Gastrocnemius medialis (tissue), 4 donors: ENCODE measurements at places on chromosomes 6 and 20. TPM values are rescaled to one million over a fixed set of nuclear protein-coding genes. Genes with fewer than 3 reads are reported as not detected.

The PRIM2 gene
- total RNA-seq: 3.9 TPM

The GGTLC1 gene
- not detected for total RNA-seq

The TINAG gene
- 0.36 TPM for total RNA-seq

DNA sequence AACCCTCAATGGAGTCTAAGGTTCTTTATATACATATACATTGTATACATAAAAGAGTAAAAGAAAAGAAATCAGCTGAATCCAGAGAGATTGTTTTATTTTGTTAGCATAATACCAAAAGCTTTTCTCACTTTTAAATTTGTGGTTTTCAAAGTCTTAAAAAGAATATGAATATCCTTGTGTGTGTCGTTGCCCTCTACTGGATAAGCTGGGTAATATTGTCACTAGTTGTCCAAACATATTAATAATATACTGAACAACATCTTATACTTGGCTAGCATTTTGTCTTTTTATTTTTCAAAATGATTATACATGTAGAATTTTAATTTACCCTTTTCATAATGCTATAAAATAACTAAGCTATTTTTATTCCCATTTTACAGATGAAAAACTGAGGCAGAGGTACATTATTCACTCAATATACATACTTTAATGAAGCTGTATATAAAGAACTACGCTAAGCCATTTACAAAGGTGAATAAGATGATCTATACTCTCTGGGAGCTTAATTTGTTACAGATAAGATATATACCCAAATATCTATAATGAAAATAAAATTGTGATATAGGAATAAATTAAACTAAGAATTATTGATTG, 531.7 kb downstream of the TFAP2B start:
- H3K36me3 ChIP-seq: no peaks in the 10 kb centered on the region
- DNase-seq: no peak
- no peaks in the 10 kb centered on the region for H3K4me1 ChIP-seq
- H3K27ac ChIP-seq: no peak overlapping the region
- H3K4me3 ChIP-seq: no peak overlapping the region

DNA sequence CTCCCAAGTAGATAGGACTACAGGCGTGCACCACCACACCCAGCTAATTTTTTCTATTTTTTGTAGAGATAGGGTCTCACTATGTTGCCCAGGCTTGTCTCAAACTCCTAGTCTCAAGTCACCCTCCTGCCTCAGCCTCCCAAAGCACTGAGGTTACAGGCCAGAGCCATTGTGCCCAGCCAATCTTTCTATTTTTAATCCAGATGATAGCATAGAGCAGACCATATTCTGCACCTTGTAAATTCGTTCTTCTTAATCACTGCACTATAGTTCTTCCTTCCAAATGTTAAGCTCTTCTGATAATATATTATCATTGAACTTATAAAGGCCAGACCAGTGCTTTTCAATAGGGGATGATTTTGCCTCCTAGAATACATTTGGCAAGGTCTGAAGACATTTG, 24.0 kb upstream of the CNKSR3 start:
- no peak overlapping the region for H3K4me3 ChIP-seq
- no peak overlapping the region for H3K27ac ChIP-seq
- no peaks in the 10 kb centered on the region for H3K36me3 ChIP-seq
- DNase-seq: no peak
- H3K27me3 ChIP-seq: no peaks in the 10 kb centered on the region
- no peaks in the 10 kb centered on the region for H3K4me1 ChIP-seq

GRCh38 chr6:7939184-7939863, 28.7 kb upstream of the TXNDC5 start:
- DNase-seq: no peak
- no peak overlapping the region for H3K4me3 ChIP-seq
- no peaks in the 10 kb centered on the region for H3K36me3 ChIP-seq
- no peaks in the 10 kb centered on the region for H3K4me1 ChIP-seq
- no peaks in the 10 kb centered on the region for H3K27me3 ChIP-seq

DNA sequence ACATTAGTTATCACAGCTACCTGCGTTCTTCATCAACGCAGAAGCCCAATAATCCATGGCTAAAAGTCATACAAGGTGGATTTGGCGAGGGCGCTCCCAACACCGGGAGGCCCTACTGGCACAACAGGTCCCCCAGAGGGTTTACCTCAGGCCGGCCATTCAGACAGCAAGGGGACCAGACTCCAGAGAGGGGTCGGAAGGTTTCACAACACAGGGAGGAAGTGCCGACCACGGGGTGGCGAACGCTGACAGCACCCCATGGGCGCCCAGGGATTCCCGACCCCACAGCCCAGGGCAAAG, 1515.9 kb upstream of the DEFB115 start:
- H3K4me3 ChIP-seq: no peak overlapping the region
- H3K27ac ChIP-seq: no peak overlapping the region
- no peaks in the 10 kb centered on the region for H3K4me1 ChIP-seq
- H3K36me3 ChIP-seq: no peaks in the 10 kb centered on the region
- DNase-seq: no peak

DNA sequence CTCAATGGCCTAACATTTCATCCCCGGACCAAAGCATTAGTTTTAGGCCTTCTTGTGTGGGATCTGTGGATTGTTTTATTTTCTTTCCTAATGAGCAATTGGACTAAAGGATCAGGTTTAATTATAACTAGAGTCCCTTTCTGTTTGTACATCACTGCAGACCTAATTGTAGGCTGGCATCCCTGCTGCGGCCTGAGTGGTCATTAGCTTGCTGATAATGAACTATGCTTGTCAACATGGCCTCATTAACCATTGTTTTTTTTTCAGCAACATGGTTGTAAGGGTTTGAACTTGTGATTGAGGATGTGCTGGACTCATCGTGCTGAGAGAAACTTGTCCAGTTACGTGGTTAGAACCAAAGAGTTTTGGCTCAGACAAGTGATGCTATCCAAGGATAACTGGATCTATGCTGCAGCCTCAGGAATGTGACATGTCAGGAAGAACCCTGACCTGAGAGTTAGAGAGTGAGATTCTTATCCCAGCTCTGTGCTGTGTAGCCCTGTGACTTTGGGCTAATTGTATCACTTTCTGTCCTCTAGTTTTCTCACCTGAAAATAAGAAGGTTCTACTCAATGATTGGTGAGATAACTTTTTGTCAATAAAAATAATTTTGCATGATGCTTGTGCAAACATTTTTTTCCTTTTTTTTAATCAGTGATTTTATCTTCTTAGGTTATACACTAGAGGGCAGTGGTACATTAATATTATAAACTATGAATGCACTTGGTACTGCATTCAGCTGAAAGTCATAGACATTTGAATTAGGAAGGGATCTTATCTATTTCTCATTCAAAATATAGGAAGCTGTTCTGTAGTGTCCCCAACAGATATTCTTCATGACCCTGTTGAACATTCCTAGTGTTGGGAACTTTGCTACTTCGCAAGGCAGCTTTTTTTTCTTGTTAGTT, 140.9 kb downstream of the RNF144B start:
- no peaks in the 10 kb centered on the region for H3K36me3 ChIP-seq
- no peak for DNase-seq
- H3K27me3 ChIP-seq: no peaks in the 10 kb centered on the region
- H3K4me1 ChIP-seq: no peaks in the 10 kb centered on the region
- no peak overlapping the region for H3K27ac ChIP-seq
- no peak overlapping the region for H3K4me3 ChIP-seq

DNA sequence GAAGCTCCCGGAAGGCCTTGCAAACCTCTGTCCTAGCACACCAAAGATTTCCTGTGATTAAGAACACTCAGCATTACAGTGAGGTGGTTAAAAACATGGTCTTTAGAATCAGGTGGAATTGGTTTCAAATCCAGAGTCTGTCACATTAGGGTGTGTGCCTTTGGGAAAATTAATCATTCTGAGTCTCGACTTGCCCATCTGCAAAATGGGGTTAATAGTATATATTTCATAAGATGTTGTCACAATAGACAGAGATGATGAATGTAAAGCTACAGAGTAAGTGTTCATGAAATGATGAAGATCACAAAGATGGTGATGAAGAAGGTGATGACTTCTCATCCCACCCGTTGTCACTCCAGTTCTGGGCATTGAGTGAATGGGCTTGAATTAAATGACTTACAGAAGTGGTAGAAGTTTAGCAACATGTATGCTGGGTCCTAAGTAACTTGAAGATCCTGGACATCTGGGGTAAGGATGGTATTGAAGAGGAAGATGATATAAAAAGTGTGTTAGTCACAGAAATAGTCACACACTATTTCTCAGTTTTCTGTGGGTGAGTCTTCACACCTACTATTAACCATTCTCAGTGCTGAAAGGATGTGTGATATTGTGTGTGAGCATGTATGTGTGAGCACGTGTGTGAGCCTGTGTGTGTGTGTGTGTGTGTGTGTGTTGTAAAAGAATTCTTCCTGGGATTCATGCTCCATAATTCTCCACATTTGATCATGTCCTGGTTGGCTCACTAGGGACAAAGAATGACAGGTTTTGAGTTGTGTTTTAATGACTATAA, 28.0 kb upstream of the NEDD9 start:
- peaks cover 18% of the 10 kb centered on the region for H3K4me1 ChIP-seq
- H3K36me3 ChIP-seq: no peaks in the 10 kb centered on the region
- no peaks in the 10 kb centered on the region for H3K27me3 ChIP-seq
- no peak overlapping the region for H3K4me3 ChIP-seq
- no peak overlapping the region for H3K27ac ChIP-seq
- no peak for DNase-seq

GRCh38 chr6:48086187-48086586, 24.8 kb downstream of the PTCHD4 start:
- no peaks in the 10 kb centered on the region for H3K4me1 ChIP-seq
- no peaks in the 10 kb centered on the region for H3K36me3 ChIP-seq

DNA sequence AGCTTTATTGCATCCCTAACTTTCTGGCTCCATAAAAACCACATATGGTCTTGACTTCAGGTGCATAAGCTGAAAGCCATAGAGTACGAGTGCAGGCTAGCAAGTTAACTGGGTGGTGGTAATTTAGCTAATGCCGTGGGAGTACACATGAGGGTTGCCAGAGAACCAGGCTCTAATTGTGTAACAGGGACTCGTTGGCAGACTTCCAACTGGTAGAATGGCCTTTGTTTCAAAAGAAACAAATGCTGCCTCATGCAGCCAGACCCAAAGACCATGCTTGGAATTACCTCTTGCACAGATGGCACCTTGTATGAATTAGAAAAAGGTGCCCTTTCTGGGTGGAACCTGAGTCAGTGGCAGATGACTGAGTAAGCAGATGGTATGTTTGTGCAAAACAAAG, 73.2 kb downstream of the LY86 start:
- peak; percentile 40 for DNase-seq
- no peak overlapping the region for H3K27ac ChIP-seq
- peaks cover 4% of the 10 kb centered on the region for H3K4me1 ChIP-seq
- no peaks in the 10 kb centered on the region for H3K27me3 ChIP-seq
- no peak overlapping the region for H3K4me3 ChIP-seq
- no peaks in the 10 kb centered on the region for H3K36me3 ChIP-seq

- no peak for DNase-seq
- H3K4me3 ChIP-seq: no peak overlapping the region
- no peaks in the 10 kb centered on the region for H3K36me3 ChIP-seq
- no peak overlapping the region for H3K27ac ChIP-seq
Observed at GRCh38 chr6:76633259-76633658, 560.8 kb upstream of the IMPG1 start.

DNA sequence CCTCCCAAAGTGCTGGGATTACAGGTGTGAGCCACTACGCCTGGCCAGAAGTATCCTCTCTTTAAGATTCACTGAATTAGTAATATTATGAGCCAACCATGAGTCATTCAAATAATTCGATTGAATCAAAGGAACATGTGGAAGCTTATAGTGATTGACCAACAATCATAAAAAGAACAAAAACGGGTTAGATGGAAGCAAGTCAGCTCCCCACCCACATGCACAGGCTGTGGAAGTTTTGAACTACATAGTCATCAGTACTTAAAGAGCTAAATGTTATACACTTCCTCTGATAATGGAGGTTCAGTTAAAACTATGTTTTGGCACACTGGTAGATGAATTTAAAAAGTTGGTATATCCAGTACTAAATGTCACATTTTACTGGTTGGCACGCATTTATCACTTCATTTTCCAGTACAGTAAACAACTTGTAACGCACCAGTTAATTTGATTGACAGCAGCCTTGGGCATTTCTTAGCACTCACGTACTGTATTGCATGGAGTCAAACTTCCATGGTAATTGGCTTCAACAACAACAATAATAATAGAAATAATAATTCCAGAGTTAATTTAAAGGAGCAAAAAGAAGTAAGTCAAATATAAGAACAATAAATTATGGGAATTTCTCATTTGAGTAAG, 1107.3 kb upstream of the MAP3K7 start:
- H3K4me1 ChIP-seq: no peaks in the 10 kb centered on the region
- no peaks in the 10 kb centered on the region for H3K36me3 ChIP-seq
- no peaks in the 10 kb centered on the region for H3K27me3 ChIP-seq
- DNase-seq: no peak

DNA sequence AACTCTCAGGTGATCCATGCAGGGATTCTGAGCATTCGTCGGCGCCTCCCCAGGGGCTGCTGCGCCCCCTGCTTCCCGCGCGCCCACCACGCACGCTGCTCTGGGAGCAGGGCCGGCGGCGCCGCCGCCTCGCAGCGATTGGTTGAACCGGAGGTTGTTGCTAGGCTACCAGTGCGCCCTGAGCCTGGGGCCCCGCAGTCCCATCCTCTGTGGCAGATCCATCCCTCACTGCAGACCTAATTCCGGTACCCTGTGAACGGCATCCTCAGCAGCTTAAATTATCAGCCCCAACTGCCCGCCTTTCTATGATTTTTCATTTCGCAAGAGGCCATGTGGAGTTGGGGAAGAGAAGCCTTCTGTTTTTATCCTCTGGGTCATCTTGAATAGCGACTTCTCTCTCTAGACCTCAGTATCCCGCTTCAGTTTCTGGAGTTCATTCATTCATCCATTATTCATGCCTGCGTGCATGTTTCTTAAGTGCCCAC, 15.4 kb downstream of the PNPLA1 start:
- no peak overlapping the region for H3K27ac ChIP-seq
- peaks cover 25% of the 10 kb centered on the region for H3K27me3 ChIP-seq
- DNase-seq: no peak
- no peak overlapping the region for H3K4me3 ChIP-seq

DNA sequence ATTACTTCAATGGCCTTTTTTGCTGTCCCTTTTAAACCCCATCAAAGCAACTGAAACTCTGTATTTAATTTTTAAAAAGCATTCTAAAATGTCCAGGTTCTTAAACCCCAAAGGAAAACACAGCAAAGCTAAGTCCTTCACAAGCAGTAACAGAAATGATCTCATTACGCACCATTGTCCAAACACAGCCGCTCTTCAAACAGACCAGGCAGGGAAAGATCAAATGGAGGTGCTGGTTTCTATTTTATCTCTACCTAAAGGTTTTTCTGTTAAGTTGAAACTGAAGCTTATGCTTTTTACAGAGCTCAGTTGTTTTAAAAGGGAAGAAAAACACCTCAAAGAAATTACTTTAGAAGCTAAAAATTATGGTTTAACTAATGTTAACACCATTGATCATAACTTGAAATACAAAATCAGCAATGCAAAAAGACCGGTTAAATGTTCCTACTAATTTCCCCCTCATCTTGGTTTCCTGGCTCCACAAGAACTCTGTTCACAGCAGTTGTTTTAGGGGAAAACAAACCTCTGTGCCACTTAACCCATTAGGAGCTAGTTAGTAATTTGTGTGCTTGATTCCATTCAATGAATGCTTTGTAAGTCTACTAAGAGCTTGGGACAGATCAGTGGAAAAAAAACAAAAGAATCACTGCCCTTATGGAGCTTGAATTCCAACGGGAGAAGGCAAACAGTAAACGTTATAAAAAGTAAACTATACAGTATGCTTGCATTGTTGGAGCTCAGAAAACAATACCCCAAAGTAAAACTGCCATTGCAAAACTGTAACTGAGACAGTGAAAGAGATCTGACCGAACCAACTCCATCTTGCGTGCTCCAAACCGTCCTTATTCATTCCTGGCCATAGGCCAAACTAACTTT, 87.4 kb downstream of the CD24 start:
- H3K27me3 ChIP-seq: no peaks in the 10 kb centered on the region
- DNase-seq: no peak
- H3K27ac ChIP-seq: no peak overlapping the region
- no peaks in the 10 kb centered on the region for H3K4me1 ChIP-seq
- H3K36me3 ChIP-seq: no peaks in the 10 kb centered on the region
- no peak overlapping the region for H3K4me3 ChIP-seq
